ENCODE measurements at places on chromosomes 7 and 10. TPM values are rescaled to one million over a fixed set of nuclear protein-coding genes. Genes with fewer than 3 reads are reported as not detected.

GRCh38 chr7:1691601-1692514, 21.8 kb downstream of the ELFN1 start:
- peak; percentile 95 for DNase-seq

- no peak for DNase-seq
These were observed 131.8 kb downstream of the HECW1 start for GRCh38 chr7:43244232-43244631.

Gene SGCE
- total RNA-seq, result 53.1 TPM

DNA sequence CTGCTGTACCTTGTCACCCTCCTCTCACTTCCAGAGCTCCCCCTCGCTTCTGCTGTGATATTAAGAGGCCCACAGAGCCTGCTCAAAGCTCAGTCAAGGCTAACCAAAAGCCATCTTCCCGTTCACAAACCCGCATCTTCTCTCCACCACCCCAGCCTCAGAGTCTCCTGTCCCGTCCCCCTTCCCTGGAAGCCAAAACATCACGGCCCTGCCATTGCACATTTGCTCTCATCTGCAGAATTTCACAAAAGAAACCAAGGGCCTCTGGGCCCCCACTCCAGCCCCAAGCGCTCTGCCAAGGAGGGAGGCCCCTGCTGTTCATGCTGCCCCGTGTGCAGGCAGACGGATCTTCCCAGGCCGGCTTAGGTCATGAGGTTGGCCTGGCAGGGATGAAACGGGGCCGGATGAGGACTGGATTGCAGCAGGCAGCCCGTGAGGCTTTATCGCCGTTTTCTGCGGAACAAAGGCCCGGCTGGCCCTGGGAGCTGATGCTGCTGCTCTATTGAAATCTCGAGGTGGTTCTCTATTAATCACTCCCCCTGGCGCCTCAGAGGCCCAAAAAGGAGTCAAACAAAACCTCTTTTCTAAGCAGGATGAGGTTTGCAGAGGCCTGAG, 31.6 kb upstream of the FOXK1 start:
- no peak for DNase-seq

DNA sequence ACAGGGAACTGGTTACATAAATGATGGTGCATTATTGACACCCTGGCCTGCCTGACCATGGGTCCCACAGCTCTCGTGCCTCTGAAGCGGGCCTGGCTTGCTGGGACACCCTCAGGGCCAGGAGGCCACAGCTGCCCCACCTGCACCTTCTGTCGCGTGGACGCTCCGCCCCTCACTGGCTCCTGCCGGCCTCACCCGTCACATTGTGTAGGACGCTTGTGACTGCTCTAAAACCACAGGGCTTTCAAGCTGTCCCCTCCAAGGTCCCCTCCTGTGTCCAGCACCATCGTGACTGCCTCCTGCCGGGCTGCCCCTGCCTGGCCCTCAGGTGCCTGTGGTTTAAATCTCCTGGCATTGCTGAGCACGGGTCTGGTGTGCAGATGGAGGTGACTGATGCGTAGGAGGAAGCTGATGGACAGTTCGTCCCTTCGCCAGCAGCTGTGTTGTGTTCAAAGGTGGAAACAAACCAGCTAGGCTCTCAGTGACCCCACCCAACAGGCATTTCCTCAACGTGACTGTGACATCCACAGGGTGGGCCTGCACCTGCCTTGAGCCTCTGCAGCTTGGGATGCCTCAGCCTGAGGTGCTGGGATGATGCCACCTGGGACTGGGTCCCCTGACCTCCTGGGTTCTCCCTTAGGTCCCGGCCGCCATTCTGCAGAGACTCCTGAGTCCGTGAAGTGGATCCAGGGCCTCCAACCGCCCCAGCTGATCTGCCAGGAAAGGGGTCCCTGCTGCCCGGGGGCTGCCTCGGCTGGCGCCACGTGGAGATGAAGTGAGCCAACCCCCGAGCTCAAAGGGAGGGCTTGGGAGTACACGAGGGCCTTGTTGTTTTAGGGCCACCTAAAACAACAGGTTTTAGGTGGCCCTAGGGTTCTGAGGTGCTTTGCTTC, 148.5 kb downstream of the WDR37 start:
- DNase-seq, result no peak

- no peak for DNase-seq
These were observed at the start of gene GIMAP6 for GRCh38 chr7:150631866-150632864. TSS of gene GIMAP6 (minus strand) at chr7:150632385. CDS start at chr7:150630142, 2,243 bp downstream.

Gene ABCC2
- 68.4 TPM for total RNA-seq

- no peak for DNase-seq
These were observed 59.4 kb downstream of the MAD1L1 start for GRCh38 chr7:2173189-2173827.

Gene TFPI2
- total RNA-seq, result 189 TPM

Gene FXYD4
- total RNA-seq, result not detected

- DNase-seq, result peak; percentile 64
These were observed 758.6 kb upstream of the IGFBP3 start for GRCh38 chr7:46679671-46680070.

DNA sequence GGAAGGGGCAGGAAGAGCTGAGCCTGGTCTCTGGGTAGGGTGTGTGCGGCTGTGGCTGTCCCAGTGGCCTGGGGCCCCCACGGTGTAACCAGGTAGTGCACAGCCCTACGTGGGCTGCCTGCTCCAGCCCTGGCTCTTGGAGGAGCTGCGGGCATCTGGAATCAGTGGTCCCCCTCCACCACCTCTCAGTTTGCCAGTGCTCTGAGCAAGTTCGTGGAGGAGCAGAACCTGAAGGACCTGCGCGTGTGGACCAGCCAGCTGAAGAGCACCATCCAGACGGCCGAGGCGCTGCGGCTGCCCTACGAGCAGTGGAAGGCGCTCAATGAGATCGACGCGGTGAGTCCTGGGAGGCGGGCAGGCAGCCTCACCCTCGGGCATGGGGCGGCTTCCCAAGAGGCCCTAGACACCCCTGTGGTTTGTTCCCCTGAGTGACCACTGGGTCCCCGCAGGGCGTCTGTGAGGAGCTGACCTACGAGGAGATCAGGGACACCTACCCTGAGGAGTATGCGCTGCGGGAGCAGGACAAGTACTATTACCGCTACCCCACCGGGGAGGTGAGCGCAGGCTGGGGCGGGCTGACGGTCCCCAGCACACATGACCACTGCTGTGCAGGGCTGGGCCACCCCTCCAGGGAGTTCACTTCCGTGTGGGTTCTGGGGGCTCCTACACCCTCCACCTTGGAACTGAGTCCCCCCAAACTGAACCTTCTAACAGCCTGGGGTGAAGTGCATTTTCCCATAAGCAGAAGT, 18.6 kb downstream of the PFKFB3 start:
- DNase-seq, result no peak

DNA sequence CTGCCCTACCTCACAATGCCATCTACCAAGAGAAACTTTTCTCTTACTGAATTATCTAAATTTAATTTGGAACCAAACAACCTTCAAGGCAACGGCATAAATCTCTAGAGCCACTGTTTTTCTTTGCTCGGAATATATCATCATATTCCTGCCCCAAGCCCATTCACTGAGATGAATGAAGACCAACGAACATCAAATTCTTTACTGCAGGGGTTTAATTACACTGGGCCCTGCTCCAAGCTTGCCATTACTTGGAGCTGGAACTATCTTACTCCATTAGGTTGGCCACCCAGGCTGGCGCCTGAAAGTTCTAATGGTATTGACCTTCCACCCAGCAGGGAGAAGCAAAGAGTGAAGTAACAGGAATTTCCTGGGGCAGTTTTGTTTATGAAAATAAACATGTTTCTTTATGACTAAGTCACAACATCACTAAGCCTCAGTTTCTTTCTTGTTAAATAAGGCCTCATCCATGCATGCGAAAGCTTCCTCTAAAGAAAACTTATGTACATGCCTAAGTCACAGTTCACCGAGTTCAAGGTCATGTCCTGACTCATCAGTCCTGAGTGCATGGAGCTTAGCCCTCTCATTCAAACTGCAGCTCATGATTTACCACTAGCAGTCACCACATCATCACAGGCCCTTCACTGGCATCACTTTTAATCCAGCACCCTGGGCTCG, 42.1 kb upstream of the ANAPC16 start:
- DNase-seq, result peak; percentile 97

DNA sequence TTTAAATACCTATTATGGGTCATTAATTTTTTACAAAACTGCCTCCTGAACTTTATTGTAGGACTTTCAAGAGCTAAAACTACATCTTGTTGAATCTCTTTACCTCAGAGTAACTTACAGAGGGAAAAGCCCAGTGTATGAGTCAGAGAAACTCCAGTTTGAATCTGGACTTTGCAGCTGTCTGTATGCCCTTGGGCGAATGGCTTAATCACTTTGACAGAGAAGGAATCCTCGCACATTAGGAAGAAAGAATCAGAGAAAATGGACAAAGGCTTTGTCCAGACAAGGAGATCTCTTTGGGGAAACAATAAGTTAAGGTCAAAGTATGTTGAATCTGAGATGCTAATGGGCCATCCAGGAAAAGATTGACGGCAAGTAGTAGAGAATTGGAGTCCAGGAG, 484.2 kb upstream of the CELF2 start:
- DNase-seq, result no peak

Gene ASZ1
- not detected for total RNA-seq

Gene SLC39A12
- not detected for total RNA-seq

- peak; percentile 83 for DNase-seq
These were observed 28.1 kb downstream of the DLG5 start for GRCh38 chr10:77898323-77899079.

All from Caki2 (cell line).